ENCODE measurements at places on chromosomes 2 and 18.

DNA sequence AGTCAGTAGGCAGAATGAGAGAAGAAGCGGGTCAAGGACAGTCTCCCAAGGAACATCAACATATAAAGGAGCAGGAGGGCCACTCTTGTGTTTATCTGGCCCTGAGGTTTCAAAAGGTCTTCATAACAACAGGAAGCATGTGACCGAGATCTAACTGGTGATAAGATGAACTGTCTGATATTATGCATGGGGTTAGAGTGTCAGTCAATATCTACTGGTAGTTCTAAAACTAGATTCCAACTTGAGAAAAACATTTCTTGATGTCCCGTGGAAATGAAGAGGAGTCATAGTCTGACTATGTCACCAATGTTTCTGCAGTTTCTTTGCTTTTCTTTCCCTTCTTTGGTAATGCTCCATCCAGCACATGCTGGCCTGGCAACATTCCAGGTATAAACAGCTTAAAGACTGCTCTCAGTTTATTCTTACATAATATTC lies 77.5 kb upstream of the ITPRID2 start:
- no peak for DNase-seq

- DNase-seq = no peak
Observed at GRCh38 chr2:220930271-220931076, 641.6 kb downstream of the EPHA4 start.

- DNase-seq = no peak
Observed at GRCh38 chr18:78986018-78986481, 6.4 kb downstream of the SALL3 start.

DNA sequence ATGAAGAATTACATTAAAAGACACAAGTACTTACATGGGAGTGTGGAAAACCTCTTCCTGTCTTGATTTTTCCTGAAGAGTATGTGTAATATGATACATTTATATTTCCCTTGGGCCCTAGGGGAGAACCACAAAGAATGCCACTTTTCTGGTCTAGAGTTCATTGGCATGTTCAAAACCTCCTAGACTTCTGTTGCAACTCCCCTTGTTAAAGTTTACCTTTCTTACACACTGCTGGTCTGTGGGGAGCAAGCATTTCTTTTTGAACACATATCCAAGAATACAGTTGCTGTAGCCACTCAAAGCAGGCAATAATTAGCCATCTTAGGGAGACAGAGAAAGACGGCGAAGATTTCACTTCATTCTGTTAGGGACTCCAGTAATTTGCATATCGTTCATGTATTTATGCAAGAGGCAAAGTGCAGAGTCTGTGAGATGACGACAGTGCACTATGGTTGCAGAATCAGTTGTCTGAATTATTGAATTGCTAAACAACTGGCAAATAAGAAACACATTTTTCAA lies 103.5 kb downstream of the NOL4 start:
- DNase-seq = no peak

DNA sequence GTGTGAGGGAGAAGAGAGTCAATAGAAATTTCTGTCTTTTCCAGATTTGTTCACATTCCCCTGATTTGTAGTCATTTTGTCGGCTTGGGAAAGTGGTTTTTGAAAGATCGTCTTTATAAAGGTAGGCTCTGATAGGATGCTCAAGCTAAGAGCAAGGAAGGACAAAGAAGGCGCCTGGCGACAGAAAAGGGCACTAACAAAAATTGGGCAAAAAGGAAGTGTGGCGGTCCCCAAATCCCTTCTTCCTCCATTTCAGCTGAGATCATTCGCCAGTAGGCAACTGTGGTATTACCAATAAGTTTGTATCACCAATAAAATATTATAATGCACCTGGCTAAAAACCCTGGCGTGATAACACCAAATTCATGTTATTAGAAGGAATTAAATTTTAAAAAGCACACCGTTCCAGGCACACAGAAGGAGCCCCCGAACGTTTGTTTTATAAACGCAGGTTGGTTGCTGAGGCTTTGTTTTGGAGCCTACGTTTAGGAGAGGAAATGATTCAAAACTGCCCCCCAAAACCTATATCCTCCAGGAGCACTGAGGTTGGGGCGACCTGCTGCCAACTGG lies 756 bp upstream of the PTPN4 start:
- no peak for DNase-seq

Measured in NCI-H1694 treated with DMSO at 0.1 percent for 48 hours (cell line).